Thoracic aorta (tissue), 2 donors: ENCODE measurements at places on chromosomes 1 and 21. TPM values are rescaled to one million over a fixed set of nuclear protein-coding genes. Genes with fewer than 3 reads are reported as not detected.

DNA sequence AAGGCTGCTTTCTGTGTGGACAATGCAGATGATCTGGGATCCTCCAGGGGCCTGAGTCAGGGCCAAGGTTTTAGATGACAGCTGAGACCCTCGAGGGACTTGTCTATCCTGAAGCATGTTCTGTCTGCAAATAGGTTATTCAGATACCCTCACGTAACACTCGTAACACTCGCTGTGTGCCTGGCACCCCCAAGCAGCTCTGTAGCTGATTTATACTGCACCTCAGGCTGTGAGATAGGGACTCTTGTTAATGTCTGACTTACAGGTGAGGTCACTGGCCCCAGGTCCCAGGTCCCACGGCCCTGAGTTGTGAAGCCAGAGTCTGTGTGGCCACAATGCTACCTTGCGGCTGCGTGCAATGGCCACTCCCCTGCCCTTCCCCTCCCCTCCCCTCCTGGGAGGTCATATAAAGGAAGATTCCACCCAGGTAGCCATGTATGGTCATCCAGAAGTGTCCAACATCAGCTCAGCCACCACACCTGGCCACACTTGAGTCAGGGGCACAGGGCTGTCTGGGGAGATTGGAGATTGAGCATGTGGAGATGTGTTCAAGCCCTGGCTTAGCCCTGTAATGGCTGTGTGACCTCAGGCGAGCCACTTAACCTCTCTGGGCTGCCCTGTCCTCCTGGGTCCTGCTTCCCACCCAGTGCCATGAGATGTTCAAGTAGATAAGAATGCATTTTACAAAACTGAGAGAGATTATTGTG is 687.7 kb downstream of the MATN1 start:
- H3K4me1 ChIP-seq, result no peaks in the 10 kb centered on the region
- H3K4me3 ChIP-seq, result no peak overlapping the region
- DNase-seq, result no peak
- no peaks in the 10 kb centered on the region for H3K36me3 ChIP-seq

- H3K36me3 ChIP-seq, result peaks cover 12% of the 10 kb centered on the region
- H3K4me1 ChIP-seq, result no peaks in the 10 kb centered on the region
- H3K4me3 ChIP-seq, result no peak overlapping the region
- H3K27me3 ChIP-seq, result no peaks in the 10 kb centered on the region
Observed at GRCh38 chr1:19892628-19893168, 10.5 kb downstream of the OTUD3 start.

Gene USH2A
- not detected for total RNA-seq

GRCh38 chr1:67405473-67406245 is 24.5 kb downstream of the SERBP1 start:
- H3K4me3 ChIP-seq, result no peak overlapping the region
- DNase-seq, result no peak
- no peak overlapping the region for H3K27ac ChIP-seq
- H3K27me3 ChIP-seq, result no peaks in the 10 kb centered on the region
- no peaks in the 10 kb centered on the region for H3K36me3 ChIP-seq

DNA sequence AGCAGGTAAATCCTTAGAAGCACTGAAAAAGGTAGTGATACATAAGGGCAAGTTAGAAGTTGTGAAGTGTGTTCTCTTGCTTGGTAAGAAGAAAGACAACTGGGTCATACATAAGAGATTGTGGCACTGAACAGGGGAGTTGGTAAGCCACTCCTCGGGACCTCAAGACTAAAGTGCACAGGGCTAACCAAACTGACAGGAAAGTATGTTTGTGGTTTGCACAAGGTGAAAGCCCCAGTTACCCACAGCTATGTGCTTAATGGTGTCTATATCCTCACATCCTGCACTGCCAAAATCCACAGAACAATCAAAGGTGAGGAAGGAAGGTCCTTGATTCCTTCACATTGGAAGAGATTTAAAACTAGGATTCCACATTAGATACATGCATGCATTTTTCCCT is 276.5 kb downstream of the DNM3 start:
- no peaks in the 10 kb centered on the region for H3K4me1 ChIP-seq
- no peak overlapping the region for H3K27ac ChIP-seq
- no peak for DNase-seq
- H3K4me3 ChIP-seq, result no peak overlapping the region
- H3K27me3 ChIP-seq, result no peaks in the 10 kb centered on the region

DNA sequence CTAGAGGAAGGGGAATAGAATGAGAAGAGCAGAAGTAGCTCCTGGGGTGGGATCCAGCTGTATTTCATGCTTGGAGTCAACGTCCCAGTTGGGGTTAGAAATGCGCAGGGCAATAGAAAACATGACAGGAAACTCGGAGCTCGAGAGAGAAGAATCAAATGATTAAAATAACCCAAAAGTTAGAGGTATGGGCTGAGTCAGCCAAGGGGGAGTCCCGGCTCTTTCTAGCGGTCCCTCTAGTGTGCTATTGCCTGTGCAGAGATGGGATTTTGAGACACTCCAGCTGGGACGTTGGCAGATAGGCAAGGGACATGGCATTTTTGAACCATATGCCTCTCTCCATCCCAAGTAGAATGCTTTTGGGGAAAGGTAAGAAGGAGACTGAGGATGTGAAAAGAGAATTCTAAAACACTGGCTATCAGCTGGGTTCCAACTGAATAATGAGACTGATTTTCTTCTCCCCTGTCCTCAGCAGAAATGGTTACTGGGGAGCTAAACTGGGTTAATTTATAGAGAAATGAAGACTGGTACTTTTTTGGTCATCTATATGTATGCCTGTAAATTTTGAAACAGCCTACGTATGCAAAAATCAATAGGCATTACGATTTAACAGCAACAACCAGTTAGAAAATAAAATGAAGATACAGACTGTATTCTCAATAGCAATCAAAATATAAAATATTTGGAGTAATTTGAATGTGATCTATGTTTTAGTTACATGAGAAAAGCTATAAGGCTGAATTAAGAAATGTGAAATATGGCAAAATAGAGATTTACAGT is 7.0 kb upstream of the VPS26C start:
- DNase-seq, result no peak
- H3K27ac ChIP-seq, result no peak overlapping the region
- no peak overlapping the region for H3K4me3 ChIP-seq
- H3K4me1 ChIP-seq, result no peaks in the 10 kb centered on the region
- H3K27me3 ChIP-seq, result no peaks in the 10 kb centered on the region

DNA sequence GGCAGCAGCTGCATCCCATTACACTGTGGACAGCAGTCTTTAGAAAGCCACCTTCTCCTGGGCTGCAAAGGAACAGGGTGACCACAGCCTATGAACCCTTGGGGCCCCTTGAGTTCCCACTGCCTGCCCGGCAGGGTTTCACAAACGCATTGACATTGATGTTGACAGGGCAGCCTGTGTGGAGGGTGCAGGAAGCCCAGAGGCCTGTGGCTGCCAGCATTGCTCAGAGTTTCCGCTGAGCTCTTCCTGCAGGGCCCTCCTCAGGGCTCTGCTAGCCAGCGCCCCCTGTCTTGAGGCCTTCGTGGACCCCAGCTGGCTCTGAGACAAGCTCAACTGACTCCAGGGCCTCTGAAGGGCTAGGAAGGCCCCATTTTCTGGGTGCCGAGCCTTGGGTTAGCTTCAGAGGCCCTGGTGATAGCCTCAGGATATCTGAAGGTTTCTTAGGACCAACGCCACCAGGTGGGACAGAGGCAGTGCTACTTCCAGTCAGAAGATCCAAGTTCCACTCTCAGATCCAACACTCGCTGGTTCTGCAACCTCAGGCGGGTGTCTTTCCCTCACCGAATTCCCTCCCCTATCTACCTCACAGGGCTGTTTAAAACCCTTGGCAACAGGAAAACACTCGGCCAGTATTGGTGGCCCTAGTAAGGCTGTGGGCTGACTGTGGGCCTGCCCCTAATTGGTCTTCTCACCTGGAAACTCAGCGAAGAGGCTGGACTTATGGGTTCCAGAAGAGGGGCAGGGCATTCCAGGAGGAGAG is 27.2 kb upstream of the EPS8L3 start:
- H3K4me3 ChIP-seq, result no peak overlapping the region
- no peaks in the 10 kb centered on the region for H3K27me3 ChIP-seq
- H3K4me1 ChIP-seq, result peaks cover 47% of the 10 kb centered on the region
- H3K36me3 ChIP-seq, result no peaks in the 10 kb centered on the region
- DNase-seq, result no peak

- no peaks in the 10 kb centered on the region for H3K36me3 ChIP-seq
- H3K27ac ChIP-seq, result no peak overlapping the region
- no peak overlapping the region for H3K4me3 ChIP-seq
- no peaks in the 10 kb centered on the region for H3K27me3 ChIP-seq
- H3K4me1 ChIP-seq, result no peaks in the 10 kb centered on the region
Observed at GRCh38 chr1:157289424-157290105, 151.4 kb upstream of the ETV3 start.

DNA sequence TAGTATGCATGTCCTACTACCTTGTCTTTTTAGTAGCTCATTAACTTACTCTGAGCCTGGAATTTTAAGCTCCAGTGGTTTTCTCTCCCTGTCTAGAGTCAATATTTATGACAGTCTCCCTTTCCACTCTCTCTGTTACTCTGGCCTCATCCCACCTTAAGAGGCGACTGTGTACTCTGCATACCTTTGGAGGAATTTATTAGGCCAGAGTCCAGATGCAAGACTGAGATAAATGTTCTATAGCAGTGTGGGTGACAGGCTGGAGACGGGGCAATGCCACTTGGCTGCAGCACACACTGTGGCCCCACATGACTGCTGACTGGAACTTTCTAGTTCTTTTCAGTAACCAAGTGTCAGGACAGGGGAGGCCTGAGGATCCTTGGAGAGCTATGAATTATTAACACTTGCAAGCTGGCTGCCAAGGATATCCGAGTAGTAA is 4.1 kb upstream of the PDZK1 start:
- no peaks in the 10 kb centered on the region for H3K27me3 ChIP-seq
- DNase-seq, result no peak
- no peak overlapping the region for H3K4me3 ChIP-seq
- no peak overlapping the region for H3K27ac ChIP-seq

DNA sequence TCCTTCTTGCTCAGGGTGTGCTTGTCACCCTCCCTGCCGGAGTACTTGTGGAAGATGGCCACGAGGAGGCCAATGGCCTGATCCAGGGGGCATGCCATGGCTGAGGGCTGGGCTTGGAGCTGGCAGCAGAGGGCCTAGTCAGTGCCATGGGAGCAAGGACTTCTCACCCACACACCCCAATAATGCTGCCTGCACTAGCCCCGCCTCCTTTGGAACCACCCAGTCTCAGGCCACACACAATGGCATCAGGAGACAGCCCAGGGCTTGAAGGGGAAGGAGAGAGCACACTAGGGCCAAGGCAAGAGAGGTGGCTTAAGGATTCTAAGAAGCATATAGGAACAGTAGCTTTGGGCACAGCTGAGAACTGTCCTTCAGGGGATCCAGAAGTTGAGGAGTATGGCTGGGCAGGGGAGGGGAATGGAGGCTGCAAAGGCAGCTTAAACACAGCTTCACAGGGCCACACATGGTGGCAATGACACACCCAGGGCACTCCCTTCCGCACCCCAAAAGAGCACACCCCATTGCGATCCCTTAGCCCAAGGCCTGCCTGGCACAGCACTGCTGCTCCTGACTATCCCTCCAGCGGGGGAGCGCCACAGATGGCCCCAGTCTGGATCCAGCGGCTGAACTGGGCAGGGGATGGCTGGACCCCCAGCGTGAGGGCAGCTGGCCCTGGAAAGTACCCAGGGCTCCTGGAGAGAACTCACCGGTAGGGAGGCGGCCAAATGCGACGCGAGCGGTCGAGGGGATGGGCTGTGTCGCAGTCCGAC is at the start of gene S100A6:
Gene S100A6 (minus strand): TSS at position 750 of the 770 bp plus-strand sequence. CDS start 652 bp downstream, at position 98.
- H3K4me1 ChIP-seq, result no peaks in the 10 kb centered on the region
- H3K27me3 ChIP-seq, result no peaks in the 10 kb centered on the region
- peak; percentile 48 for DNase-seq
- no peaks in the 10 kb centered on the region for H3K36me3 ChIP-seq

GRCh38 chr1:193727850-193728249 is 541.4 kb upstream of the B3GALT2 start:
- H3K36me3 ChIP-seq, result no peaks in the 10 kb centered on the region
- H3K4me1 ChIP-seq, result no peaks in the 10 kb centered on the region
- H3K27me3 ChIP-seq, result no peaks in the 10 kb centered on the region
- H3K4me3 ChIP-seq, result no peak overlapping the region

Gene NUDT4B
- total RNA-seq, result 17.8 TPM

DNA sequence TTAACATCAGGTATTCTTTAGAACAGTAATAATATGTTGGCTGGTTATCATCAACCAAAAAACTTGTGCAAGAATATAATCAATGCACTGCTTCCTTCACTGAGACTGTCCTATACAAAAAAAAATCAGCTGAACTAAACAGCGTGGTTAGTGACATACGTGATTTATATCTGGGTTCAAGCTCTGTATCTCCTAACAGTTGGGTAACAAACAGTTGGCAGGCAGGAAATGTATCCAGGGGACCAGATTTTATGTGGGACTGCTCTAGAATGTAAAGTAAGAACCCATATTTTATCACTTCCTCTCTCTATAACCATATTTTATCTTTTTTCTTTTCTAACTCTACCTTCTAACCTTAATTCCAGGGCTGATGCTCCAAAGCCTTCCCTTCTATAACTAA is 8.0 kb downstream of the ACBD6 start:
- H3K4me3 ChIP-seq, result no peak overlapping the region
- DNase-seq, result no peak
- no peaks in the 10 kb centered on the region for H3K27me3 ChIP-seq
- H3K27ac ChIP-seq, result no peak overlapping the region

Gene TLCD4
- 9.9 TPM for total RNA-seq

DNA sequence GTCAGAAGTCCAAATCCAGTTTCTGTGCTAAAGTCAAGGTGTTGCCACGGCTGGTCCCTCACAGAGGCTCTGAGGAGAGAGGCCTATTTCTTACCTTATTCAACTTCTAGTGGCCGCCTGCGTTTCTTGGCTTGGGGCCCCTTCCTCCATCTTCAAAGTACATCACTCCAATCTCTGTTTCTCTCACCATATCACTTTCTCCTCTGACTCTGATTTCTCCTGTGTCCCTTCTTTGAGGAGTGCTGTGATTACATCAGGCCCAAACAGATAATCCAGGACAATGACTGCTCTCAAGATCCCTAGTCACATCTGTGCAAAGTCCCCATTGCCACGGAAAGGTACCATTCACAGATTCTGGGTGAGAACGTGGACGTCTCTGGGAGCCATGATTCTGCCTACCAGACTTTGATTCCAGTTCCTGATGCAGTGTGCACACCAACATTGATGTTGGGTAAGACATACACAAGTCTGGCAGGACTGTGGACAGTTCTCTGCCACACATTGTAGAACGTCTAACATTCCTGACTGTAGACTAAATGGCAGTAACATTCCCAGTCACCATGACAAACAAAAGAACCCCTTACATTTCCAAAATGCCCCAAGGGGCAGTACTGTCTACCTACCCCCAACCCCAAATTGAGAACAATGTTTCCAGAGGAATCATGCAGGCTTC is 43.0 kb upstream of the ITPKB start:
- no peak overlapping the region for H3K27ac ChIP-seq
- no peaks in the 10 kb centered on the region for H3K27me3 ChIP-seq
- peaks cover 14% of the 10 kb centered on the region for H3K4me1 ChIP-seq
- no peak for DNase-seq
- no peak overlapping the region for H3K4me3 ChIP-seq

DNA sequence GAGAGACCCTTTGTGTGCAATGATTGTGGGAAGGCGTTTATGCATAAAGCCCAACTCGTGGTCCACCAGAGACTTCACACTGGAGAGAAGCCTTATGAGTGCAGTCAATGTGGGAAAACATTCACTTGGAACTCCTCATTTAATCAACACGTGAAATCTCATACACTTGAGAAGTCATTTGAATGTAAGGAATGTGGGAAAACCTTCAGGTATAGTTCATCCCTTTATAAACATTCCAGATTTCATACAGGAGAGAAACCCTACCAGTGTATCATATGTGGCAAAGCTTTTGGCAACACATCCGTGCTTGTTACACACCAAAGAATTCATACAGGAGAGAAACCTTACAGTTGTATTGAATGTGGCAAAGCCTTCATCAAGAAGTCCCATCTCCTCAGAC is 15.5 kb downstream of the ZNF684 start:
- H3K4me1 ChIP-seq, result no peaks in the 10 kb centered on the region
- no peak for DNase-seq
- peaks cover 20% of the 10 kb centered on the region for H3K36me3 ChIP-seq
